Myocyte (in vitro differentiated cells): ENCODE measurements at places on chromosomes 13 and 19. TPM values are rescaled to one million over a fixed set of nuclear protein-coding genes. Genes with fewer than 3 reads are reported as not detected.

GRCh38 chr13:24922387-24922744 is 158.4 kb downstream of the RNF17 start:
- DNase-seq, result peak; percentile 55

GRCh38 chr13:103188713-103189326 is 122.6 kb upstream of the SLC10A2 start:
- peak; percentile 22 for DNase-seq

GRCh38 chr19:1659084-1659427 is 6.6 kb upstream of the TCF3 start:
- no peak for DNase-seq

GRCh38 chr13:105787632-105788031 is 747.8 kb downstream of the EFNB2 start:
- DNase-seq, result no peak

ENOX1 gene
- total RNA-seq, result 5.3 and 5.8 TPM in 2 replicates

ARL11 gene
- not detected in 2 replicates for total RNA-seq

SMIM44 gene
- total RNA-seq, result not detected in 2 replicates

CNFN gene
- total RNA-seq, result not detected in 2 replicates

OR7D2 gene
- total RNA-seq, result 0.21 TPM in 1 of 2 replicates, not detected in the other
